ENCODE measurements at places on chromosomes 4 and X.

DNA sequence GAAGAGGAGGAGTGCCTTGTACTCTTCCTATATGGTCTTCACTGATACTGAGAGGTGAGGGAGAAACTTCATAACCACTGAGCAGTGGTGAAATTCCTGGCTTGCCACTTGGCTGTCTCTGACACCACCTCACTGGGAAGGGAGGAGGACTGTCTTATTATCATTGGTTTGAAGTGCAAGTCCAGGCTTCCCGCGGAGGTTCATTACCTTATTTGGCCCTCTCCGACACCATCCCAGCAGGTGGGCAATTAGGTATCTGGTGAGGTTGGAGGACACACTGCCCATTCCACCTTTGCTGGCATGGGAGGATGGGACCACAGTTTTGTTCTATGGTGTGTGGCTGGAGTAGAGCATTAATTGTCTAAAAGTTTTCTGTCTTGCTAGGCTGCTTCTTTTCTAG lies 206.1 kb downstream of the LHFPL1 start:
- no peak for DNase-seq

- no peak for DNase-seq
Observed at GRCh38 chr4:121674696-121675095, 22.1 kb downstream of the ANXA5 start.

DNA sequence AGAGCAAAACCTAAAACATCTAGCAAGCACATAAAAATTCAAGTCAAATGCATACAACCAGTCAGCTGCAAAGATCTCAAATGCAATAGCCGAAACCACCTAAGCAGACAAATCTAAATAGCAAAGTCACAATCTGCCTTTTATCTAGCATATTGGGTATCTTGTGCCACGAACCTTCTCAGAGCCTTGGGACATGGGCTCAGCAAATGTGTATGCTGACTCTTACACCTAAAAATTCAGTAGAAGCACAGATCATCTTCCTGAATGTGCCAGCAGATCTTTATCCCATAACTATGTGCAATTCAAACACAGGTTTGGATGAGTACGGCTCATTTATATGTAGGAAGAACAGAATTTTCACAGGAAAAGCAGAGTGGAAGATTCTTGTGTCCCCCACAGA lies 492.1 kb downstream of the INPP4B start:
- DNase-seq: no peak

DNA sequence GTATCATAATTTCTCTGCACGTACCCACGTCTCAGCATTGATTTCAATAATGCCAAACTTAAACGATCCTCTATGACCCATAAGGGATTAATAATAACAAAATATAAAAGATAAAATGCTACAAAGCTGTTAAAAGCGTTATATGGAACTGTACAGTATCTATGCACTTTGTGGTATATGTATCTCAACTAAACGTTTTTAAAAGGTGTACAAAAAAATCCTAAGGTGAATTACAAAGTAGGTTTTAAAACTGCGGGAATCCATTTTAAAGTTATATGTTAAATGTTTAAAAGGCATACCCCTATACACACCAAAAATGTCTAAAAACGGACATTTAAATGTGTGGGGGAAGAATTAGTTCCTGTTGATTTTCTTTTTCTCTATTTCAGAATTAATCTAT lies 860 bp downstream of the ZNF182 start:
- no peak for DNase-seq

GRCh38 chr4:23878246-23878891 lies 11.5 kb downstream of the PPARGC1A start:
- DNase-seq: no peak

DNA sequence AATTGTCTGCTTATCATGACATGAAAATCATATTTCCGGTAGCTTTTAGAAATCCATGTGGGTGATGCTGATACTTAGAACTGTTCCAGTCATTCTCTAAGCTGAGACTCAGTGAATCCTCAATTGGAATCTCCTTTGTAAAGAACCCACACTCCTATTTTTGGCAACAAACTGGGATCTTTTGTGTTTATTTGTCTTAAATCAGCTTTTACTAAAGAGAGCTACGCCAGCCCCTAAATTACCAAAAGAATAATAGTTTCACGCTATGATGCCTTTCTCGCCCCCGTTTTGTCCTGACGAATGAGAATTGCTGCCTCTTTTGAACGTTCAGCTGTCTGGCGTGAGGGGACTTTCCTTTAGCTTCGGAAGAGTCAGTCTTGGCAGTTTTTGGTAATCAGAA lies 195.9 kb downstream of the SHOX start:
- DNase-seq: no peak

- DNase-seq: no peak
Observed at GRCh38 chr4:64001229-64001898, 407.9 kb downstream of the TECRL start.

DNA sequence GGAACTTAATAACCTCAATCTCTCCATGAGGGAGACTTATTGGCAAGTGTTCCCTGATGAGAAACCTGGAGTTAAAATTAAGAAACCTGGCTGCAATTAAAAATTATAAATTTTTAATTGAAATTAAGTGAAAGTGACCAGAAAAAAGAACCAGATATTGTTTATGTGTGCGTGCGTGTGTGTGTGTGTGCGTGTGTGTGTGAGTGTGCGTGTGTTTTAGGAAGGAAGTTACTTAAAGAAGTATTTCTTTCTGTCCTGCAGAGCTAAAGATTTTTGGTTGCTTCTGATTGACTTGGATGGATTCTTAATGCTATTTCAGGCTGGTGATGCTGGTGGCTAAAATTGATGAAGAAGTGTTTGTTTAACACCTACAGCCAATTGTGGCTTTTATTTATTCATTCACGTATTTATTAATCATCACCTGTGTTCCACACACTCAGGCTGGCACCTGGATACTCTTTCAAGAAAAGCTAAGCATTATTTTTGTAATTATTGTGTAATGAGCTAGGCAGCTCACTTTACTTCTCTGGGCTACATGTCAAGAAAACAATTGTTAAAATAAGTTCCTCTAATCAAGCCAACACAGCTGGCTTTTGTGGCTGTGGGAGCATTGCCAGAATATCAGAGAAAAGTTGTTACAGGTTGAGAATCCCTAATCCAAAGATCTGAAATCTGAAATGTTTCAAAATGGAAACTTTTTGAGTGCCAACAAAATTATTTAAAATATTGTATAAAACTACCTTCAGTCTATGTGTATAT lies 68.5 kb downstream of the CEP44 start:
- no peak for DNase-seq

GRCh38 chrX:135087867-135088266 lies 32.5 kb downstream of the ETDB start:
- DNase-seq: no peak
